Stimulated activated CD4-positive, alpha-beta T cell treated with anti-CD3 and anti-CD28 coated beads, TNF-alpha, amount 100 ng/mL, for 24 hours (primary cell): ENCODE measurements at places on chromosomes 7 and 10.
A peak's percentile ranks its signal among the peaks of the same experiment; 100 is the strongest.

GRCh38 chr7:2474813-2475677 is 1.2 kb downstream of the GRIFIN start:
- DNase-seq, result no peak

- no peak for DNase-seq
These were observed 84.1 kb upstream of the PPIF start for GRCh38 chr10:79262959-79263746.

DNA sequence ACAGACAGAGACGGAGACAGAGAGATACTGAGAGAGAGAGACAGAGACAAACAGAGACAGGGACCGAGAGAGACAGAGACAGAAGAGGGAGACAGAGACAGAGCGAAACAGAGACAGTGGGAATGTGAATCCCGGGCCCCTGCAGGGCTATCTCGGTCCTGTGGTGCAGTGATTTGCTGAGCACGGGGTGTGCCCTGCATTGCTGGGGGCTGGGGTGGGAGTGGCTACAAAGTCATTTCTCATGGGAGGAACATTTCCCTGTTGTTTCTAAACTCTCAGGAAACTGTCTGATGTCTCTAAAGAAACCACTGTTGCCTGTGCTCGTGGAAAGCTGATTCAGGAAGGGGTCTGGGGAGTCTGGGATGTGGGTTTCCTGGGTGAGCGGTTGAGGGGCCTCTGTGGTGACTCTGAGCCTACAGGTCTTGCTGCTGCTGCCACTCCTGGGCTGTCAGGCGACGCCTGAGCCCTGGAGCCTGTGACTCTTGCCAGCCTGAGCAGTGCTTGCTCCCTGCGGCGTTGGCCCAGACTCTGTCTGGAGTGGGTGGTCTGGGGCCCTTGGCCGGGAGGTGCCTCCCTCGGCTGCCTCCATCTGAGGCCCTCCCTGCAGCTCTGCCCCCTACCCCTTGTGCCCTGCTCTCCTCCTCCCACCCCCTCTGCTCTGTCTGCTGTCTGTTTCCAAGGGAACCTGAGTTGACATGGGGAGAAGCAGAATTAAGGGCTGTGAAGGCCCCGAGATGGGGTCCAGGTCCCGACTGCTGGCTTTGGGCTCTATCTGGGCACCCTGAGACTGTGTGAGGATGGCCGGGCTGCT is 292.0 kb downstream of the WDR37 start:
- DNase-seq, result no peak

GRCh38 chr7:142100634-142101033 is 10.9 kb upstream of the MGAM2 start:
- DNase-seq, result no peak

DNA sequence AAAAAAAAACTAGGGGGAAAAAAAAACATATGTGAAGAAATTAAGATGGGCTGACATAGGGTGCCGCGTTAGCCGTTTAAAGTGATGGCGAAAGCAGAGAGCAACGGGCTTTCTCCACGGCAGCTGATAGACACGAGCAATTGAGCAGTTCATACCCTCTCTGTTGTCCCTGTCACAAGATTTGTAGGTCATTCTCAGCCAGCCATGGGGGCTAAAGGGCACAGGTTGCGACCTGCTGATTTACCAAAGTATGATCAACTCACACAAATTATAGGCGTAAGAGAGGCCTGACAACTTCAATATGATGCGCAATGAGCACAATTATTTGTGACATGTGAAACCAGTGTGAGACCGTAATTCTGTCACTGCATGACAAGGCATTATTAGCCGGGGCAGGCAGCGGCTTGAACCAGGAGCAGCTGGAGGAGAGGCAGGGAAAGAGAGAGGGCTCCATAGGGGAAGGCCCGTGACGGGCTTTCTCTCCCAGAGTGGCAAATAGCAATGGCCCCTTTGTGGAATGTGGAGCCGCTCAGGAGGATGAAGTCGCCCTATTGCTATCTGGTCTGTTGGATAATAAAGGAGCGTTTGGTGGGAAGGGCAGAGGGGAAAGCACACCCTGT is 195.1 kb upstream of the HABP2 start:
- DNase-seq, result no peak

DNA sequence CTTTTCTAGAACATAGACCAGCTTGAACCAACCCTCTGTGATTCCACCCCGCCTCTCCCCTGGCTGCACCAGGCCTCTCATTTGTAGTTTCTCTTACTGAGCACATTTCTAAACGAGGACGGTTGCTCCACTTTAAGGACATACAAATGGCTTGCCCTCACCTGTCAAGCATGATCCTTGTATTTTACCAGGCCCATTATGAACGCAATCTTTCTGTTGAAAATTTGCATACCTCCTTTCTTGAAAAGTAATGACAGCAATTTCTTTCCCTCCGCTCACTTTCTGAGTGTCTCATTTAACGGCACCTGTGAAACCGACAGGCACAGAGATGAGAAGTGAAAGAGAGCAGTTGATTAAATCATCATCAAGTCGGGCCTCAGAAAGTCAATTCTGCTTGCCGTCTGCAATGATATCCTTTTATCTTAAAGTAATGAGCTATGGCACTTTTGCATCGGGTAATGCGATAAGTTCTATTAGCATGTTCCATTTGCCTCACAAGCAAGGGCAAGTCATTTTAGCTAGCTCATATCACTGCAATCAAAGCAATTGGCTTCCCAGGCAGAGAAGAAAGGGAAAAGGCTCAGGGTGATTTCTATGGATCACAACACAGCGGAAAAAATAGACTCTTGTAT is 705.6 kb upstream of the GALNT17 start:
- DNase-seq, result no peak

- DNase-seq, result no peak
These were observed 141.3 kb upstream of the SP8 start for GRCh38 chr7:20927976-20928375.

GRCh38 chr10:44258019-44258418 is 126.9 kb downstream of the CXCL12 start:
- DNase-seq, result no peak

DNA sequence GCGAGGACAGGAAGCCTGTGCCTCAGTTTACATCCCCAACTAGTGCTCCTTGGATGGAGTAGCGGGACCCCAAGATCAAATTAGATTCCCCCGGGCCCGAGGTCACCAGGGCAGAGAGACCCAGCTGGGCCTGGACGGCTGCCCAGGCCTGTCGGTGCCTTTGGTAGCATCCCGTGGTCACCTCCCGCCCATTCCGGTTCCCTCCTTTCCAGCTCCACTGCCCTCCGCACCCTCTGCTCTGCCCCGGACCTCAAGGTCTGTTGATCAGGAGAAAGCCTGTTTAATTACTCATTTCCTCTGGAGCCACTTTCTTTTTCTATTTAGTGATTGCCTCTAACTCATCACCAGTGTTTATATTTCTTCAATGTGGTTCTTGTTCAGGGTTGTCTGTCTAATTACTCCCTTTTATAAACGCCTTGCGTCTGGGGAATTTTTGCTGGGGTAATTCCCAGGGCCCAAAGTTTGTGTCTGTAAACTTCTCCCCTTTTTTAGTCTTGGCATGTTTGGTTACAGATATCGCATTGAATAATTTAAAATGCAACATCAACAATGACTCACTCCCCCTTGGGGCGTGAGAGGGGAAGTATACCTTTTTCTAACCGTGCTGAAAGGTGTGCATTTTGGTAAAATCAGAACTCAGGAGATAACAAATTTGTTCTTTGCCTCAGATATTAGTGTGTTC is 1.9 kb downstream of the FOXK1 start:
- peak; percentile 21 for DNase-seq

- no peak for DNase-seq
These were observed 84.4 kb upstream of the BET1 start for GRCh38 chr7:94088560-94088959.

GRCh38 chr10:35854661-35855060 is 212.6 kb upstream of the FZD8 start:
- DNase-seq, result no peak

- no peak for DNase-seq
These were observed 830.2 kb upstream of the LRRTM3 start for GRCh38 chr10:66095610-66096009.

GRCh38 chr7:103879928-103880600 is 109.4 kb downstream of the RELN start:
- no peak for DNase-seq

- DNase-seq, result no peak
These were observed 190.0 kb upstream of the POT1 start for GRCh38 chr7:125119559-125120115.

DNA sequence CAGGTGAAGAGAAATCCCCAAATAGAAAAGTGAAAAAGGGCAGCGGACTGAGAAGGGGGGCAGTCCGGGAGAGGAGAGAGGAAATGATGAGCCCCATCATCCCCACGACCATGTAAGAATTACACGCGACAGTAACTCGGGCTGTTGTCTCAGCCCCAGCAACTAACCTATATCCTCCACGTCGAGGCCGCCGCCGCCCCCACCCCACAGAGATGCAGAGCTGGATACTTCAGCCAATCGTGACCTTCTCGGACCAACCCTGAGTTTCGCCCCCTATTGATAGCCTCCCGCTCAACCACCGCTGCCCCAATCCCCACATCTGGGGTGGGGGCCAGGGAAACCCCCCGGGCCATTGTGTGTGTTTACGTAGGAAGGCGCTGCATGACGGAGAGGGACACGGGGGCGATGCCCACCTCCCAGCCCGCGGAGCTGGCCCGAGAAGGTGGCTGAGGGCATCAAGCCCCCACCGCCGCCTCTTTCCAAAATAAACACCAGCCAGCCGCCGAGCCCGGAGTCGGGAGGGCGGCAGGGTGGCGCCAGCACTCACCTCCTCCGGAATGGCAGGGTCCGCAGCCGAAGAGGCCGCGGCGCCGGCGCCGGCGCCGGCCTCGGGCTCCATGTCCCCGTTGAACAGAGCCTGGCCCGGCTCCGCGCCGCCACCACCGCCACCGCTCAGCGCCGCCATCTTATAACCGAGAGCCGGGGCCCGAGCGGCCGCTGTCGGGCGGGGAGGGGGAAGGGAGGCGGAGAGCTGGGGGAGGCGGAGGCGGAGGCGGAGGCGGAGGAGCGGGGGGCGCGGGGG is 509 bp downstream of the BRAF start:
- DNase-seq, result peak; percentile 47

DNA sequence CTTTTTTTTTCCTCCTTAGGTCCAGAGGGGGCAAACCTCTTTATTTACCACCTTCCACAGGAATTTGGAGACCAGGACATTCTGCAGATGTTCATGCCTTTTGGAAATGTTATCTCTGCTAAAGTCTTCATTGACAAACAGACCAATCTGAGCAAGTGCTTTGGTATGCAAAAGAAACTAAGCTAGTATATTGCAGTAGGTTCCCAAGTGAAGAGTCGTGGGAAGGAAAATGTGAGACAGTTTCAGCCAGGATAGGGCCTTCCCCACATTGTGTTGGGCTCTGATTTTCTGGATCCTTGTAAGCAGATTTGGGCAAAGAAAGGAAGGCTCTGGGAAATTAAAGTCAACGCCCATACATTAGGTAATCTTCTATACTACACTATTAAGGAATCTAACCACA is 285.6 kb downstream of the USP6NL start:
- DNase-seq, result no peak

- no peak for DNase-seq
These were observed 450.0 kb downstream of the SUGCT start for GRCh38 chr7:40584667-40585433.

GRCh38 chr10:5817322-5818047 is 4.3 kb upstream of the GDI2 start:
- DNase-seq, result no peak

GRCh38 chr7:75889826-75890225 is 11.0 kb downstream of the RHBDD2 start:
- DNase-seq, result no peak

- DNase-seq, result no peak
These were observed 4.1 kb upstream of the CPA4 start for GRCh38 chr7:130288829-130289228.

DNA sequence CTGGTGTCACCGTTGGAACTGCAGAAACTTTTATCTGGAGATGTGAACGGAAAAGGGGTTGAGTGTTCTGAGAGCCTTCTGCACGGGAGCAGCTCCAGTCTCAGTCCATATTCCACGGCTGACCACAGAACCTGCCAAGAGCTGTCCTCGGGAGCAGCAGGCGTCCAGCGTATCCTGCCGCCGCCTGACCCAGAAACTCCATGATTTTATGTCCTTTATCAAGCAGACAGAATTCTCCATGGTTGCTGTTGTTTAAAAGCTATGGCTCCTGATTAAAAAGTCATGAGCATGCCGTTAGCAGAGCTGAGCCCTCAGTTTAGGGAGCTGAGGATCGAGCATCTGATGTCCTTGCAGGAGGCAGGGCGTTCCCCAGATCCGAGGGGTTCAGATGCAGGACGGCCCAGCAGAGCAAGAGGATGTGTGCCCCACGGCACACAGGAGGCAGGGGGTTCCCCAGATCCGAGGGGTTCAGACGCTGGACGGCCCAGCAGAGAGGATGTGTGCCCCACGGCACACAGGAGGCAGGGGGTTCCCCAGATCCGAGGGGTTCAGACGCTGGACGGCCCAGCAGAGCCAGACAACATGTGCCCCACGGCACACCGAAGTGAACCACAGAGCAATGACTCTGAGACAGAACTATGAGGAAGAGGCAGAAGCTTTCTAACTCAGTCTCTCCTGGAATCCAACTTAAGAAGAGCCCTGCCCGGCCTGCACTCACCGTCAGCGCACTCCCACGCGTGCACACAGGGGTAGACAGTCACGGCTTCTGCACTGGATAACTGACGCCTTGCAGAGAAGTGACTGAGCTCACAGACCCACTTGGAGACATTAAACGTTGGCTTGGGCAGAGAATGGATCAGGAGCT is 96.4 kb downstream of the WDR37 start:
- DNase-seq, result no peak

- no peak for DNase-seq
These were observed 42.2 kb downstream of the XPNPEP1 start for GRCh38 chr10:109880886-109881768.

DNA sequence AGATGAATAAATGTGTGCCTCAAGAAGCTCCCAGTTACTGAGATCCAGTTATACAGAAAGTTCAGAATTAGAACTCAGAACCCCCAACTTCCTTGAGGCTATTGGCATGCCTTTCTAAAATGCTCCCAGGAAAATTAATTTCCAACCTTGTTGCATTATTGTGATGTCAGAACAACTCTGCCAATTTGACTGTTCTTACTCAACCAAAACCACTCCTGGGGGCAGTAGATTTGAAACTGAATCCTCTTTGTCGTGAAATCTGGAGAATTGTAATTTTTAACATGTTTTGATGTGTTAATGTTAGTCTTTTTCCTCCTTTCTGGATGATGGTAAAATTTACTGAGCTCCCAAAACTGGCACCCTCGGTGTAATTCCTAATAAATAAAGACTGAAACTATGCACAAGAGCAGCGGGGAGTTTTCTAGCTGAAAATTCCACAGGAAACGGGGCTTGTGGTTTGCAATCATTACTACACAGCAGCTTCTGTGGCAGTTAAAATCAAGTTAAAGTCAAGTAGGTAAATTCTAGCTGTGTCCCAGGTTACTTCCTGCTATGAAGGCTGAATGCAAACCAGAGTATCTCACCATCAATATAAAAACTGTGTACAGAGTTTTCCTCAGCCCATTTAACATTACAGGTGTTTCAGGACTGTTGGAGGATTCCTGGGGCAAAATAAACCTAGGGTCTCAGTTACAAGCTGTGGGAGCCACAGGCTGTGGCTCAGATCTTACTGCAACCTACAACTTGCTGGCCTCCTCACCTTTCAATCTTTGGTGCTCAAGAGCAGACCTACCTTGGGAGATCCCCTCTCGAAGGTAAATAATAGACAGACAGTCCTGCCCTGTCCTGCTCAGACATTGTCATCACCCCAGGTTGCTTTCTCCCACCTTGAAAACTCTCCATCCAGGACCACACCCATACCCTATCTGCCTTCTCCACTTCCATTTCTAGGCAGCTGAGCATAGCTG is 156.3 kb upstream of the KMT2E start:
- no peak for DNase-seq
